ENCODE measurements at places on chromosomes 2 and 18.

- peak; percentile 23 for DNase-seq
Observed at GRCh38 chr18:7561909-7562460, 5.1 kb upstream of the PTPRM start.

DNA sequence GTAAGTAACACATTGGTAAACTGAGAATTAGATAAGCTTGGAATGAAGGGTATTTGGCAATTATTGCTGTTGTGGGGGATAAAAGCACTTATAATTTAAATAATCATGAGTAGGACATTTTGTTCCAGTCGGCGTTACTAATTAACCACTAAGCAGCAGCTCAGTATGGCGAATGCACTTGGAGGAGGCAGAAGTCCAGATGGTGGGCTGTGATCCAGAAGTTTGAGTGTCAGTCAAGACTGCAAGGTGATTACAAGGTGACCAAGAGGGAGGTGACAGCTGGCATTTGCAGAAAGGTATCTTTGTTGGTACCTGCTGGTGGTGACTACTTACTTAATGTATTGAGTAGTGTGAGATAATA is 643.6 kb upstream of the FAM98A start:
- DNase-seq = no peak

DNA sequence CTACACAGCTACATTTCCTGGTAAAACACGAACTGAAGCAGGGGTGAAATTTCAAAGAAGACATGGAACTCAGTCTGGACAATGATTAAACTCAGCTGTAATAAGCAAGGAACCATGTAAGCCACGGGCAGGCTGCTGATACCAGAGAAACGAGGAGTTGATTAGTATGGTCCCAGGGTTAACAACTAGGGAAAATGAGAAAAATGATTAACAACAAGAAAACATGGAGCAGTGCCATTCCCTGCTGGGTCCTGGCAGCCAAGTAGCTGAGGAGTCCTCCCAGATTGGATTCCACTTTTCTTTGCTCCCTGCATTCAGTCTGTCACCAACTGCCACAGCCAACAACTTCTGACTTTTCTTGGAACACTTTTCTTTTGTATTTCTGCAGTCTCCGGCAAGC is 517.0 kb upstream of the KLHL29 start:
- DNase-seq = no peak

GRCh38 chr2:217551252-217551899 is 451.4 kb downstream of the TNS1 start:
- DNase-seq = peak; percentile 35

- no peak for DNase-seq
Observed at GRCh38 chr2:231393149-231394131, 2.1 kb upstream of the B3GNT7 start.

DNA sequence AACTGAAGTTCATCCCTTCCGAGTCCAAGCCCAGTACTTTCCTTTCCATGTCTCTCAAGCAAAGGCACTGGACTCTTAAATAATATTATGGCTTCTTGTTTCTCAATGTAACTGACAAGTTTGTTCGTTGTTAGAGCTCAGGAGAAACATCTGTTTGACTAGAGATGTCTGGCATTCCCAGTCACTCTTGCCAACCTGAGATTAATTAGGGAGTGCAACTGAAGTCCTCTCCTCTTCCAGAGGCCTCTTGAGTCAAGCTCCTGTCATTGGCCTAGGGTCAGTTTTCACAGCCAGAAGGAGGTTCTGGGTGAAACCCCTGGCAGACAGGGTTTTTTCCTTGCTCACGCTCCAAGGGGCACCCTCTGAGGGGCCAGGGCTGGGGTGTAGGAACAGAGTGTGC is 196.1 kb downstream of the AGPS start:
- no peak for DNase-seq

DNA sequence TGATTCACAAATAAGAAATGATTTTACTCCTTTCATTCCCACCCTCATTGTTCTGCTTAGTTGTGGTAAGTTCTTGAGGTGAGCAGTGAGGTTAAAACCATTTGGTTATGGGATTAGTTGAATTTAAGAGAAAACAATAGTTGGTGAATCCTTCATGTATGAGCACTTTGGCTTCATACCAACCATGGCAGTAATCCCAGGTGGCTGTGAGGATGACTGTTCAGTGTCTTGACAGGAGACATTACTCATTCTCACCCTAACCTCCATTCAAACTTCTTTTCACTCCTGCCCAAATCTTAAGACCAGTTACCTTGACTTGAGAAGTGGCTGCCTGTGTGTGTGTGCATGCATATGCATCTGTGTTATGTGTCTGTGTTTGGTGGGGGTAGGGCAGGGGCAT is 143.1 kb downstream of the SETBP1 start:
- DNase-seq = peak; percentile 26

DNA sequence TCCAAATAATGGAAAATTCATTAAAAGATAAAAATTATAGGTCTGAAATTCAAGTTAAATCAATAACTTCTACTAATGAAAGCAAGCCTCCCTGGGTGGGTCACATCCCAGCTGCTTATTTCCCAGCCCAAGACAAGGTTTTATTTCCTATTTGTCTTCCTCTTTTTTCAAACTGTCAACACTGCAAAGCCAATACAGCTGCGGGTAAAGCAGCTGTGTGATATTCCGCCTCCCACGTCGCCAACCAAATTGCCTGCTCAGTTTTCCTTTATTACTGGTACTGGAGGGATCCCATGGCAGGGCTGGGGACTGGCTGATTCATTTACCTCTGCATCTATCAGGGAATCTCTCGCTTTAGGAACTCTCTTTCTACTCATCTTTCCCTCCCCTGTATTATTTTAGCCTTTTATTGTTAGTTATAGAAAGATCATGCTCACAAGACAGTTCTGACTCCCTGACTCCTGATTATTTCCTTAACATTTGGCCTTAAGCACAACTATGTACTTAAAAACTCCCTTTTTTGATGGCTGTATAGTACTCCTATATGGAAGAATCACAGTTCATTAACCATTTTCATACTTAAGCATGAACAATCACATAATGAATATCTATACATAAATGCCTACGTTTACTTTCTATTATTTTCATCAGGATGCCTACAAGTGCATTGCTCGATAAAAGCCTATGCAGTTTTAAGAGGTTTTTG is 253.1 kb downstream of the CDCA7 start:
- no peak for DNase-seq

DNA sequence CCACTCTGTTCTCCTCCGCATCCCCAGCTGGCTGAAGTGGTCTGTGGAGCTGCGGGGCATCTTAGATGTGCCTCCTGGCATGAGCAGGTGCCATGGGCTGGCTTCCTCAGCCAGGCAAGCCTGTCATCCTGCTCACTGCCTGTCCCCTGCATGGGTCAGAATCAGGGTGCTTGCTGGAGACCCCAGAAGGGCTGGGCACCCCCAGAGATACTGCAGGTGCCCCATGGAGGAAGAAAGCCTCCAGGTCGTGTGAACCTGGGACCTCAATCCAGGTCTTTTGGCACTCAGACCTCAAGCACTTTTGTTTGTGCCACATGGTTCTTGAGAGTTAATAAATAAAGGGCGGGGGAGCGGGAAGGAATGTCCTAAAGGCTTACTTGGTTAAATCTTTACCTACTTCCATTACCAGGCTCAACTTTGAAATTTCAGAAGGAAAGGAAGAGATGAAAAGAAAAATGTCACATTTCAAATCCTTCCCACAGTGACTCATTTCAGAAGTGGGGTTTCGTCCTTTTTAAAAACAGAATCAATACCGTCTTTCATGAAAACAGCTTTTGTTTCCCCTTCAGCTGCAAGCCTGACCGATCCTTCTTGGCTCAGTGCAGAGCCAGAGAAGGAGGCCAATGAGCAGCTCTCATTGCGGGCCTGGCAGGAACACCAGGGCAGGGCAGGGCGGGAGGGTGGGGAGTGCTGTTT is 69.9 kb downstream of the RHOB start:
- DNase-seq = no peak

DNA sequence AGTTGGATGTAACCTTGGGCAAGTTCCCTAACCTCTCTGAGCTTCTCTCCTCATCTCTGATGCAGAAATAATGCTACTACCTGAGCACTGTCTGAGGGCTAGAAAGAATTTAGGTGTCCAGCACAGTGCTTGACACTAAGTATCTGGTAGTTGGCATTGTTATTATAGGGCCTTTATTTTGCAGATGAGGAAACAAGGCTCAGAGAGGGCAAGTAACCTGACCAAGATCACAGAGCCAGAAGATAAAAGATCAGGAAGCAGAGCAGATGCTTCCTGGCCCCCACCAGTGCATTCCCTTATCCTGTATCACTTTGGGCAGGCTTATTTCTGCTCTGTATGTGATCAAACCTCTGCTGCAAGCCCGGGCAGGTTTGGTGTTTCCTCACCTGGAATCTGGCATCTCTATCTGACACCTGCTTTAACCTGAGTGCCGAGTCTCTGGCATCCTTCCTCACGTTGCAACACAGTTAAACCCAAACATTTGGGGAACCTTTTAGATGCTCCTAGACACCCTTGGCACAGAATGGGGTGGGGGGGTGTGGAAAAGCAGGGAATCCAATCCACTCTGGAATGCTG is 69.9 kb downstream of the PLB1 start:
- DNase-seq = no peak

DNA sequence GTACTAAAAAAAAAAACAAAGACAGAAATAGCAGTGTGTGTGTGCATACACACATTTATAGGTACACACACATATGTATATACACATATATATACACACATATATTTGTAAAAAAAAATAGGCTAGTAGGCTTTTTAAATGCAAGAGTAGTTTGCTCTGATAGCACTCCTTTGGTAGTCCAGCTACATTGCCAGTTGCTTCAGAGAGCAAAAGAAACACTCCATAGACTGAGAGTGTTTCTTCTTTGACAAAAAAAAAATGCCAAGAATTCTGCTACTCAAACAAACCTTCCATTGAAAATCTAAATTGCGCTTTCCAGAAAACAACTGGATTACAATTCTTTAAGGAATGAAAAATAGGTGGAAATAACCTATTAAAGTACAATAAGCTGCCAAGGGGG is 365.9 kb upstream of the GALNT5 start:
- DNase-seq = no peak

DNA sequence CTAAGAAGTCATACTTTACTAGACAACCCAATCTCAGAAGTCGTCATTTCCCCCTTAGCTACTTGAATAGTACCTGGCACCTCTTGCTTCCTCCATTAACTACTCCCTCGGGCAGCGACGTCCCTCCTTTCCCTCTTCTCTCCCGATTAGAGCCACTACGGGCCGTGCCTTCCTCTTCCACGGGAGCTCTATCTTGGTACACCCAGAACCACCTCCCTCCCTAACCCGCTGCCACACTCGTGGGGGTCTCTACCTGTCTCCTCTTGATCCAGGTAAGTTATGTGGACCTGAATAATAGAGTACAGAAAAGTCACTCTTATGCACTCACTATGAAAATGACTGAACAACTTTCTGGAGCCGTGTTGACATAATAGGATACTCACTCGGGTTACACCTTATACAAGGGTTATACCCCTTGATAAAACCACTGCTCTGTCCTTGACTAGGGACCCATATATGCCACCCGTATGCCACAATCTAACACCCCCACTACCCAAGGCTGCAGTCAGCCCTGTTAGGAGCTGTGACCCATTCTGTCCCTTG is 595 bp upstream of the HDHD2 start:
- no peak for DNase-seq

DNA sequence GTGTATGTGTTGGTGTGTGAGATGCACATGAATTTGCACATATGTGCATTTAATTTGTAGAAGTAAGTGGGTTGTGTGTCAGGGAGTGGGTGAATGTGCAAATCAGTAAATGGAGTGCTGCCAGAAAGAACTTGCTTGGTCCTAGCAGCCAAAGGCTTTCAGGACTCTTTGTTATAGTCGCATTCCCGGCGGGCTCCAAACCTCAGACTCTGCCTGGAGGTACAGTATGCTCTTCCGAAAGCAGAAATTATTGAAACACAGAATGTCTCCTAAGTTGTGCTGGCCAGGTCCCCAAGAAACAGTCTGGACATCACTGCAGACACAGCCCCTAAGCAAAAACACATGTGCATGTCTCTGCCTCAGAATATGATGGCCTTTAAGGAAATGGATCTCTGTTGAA is 232.4 kb downstream of the INSIG2 start:
- DNase-seq = no peak

GRCh38 chr18:22015156-22015555 is 154.2 kb upstream of the GATA6 start:
- DNase-seq = peak; percentile 52
